A673 (cell line): ENCODE measurements at places on chromosomes 1 and 21.
A peak's percentile ranks its signal among the peaks of the same experiment; 100 is the strongest.

DNA sequence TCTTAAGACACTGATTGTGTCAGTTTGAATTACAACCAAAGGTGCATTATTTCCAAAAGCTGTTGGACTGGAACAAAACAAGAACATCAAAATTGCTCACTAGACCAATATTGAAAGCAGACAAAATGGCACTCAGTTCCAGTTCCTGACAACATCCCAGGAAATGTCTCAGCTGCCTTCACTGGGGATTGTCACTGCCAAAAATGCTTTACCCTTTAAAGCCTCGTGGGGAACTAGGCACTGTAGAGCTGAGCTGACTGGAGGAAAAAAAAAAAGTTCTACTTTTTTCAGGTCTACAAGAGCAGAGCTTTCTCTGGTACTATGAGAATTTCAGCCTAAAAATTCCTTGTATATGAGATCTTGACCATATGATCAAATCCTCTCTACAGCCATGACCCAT is 21.9 kb downstream of the GPR52 start:
- no peak for DNase-seq

- no peak for DNase-seq
These were observed 50.1 kb downstream of the COQ8A start for GRCh38 chr1:226990133-226990716.

- no peak for DNase-seq
These were observed 31.0 kb downstream of the FBXO42 start for GRCh38 chr1:16321176-16321867.

- peak; percentile 67 for DNase-seq
These were observed 548 bp upstream of the CDC20 start for GRCh38 chr1:43358121-43358745.

DNA sequence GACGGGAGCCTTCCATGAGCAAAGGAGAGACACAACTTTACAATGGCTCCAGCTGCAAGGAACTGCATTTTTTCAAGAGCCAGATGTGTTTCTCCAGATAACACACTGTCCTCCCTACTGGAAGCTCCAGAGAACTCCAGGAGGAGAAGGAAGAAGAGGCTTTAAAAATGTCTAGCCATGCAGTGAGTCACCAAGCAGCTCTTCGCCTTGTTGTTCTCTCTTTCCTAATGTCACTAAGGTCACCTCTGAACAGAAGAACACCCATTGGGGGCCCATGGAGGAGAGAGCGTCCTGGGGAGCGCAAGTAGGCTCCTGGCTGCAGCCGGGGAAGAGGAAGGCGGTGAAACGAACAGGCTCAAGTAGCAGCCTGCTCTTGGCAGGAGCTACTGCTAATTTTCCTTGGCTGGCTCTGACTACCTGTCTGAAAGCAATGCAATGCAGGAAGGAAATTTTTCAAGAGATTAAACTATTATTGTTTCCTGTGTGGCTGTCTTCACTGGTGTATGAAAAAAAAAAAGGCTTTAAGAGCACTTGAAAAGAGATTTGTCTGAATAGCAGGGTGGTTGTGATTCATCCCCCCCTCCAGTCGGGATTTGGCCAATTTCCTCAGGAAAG is 321.9 kb downstream of the SETD4 start:
- DNase-seq: peak; percentile 94

DNA sequence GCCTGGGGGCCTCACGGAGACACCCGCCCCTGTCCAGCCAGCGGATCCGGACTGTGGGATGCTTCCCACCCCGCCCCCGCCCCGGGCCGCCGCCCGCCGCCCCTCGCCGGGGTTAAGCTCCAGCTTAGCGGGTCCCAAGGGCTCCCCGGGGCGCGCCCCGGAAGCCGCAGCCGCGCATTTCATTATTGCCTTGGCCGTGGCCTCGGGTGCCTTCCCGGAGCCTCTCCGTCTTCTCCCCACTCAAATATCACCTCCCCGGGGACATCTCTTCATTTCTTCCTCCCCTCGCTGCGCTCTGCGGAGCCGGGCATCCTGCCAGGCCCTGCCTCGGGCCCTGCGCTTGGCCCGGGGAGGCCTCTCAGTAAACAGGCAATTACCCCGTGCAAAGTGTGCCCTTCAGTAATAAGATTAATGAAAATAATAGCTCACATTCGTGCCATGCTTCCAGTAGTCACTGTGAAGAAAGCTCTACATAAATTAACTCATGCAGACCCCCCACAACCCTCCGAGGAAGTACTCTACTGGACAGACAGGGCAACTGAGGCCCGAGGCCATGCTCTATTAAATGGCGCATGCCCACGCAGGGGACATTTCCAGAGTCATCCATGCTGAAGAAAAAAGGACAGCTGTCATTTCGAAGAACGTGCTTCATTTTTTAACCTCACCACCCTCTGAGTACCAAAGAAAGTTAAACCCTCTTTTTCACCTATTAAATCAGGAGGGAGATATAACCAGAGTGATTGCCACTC is 49.9 kb upstream of the LAPTM5 start:
- DNase-seq: peak; percentile 95

GRCh38 chr21:45836268-45836655 is 145.3 kb upstream of the COL6A1 start:
- no peak for DNase-seq

DNA sequence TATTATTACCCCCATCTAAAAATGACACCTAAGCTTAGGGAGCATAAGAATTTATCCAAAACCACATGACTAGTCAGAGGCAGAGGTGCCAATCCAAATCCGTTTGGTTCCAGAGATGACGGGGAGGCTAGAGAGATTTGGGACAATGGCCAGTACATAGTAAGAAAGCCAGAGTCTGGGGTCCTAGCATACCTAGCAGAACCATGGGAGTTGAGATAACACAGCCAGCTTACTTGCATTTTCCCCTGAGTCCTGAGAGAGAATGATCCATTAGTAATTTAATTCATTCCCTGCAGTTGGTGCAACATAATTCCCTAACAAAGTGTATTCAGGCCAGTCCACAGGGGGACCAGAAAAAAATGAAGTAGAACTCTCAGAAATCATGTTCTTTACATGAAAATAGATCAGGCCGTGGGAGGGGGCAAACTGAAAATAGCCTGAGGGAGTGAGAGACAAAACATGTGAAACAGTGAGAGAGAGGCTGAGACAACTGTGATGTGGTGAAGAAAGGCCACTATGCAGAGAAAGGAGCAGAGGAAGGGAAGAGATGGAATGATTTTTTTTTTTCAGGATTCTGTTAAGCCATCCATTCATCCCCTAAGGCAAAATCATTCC is 243.3 kb downstream of the BRINP2 start:
- no peak for DNase-seq

- DNase-seq: no peak
These were observed 578.8 kb downstream of the KCNT2 start for GRCh38 chr1:196029410-196029809.

DNA sequence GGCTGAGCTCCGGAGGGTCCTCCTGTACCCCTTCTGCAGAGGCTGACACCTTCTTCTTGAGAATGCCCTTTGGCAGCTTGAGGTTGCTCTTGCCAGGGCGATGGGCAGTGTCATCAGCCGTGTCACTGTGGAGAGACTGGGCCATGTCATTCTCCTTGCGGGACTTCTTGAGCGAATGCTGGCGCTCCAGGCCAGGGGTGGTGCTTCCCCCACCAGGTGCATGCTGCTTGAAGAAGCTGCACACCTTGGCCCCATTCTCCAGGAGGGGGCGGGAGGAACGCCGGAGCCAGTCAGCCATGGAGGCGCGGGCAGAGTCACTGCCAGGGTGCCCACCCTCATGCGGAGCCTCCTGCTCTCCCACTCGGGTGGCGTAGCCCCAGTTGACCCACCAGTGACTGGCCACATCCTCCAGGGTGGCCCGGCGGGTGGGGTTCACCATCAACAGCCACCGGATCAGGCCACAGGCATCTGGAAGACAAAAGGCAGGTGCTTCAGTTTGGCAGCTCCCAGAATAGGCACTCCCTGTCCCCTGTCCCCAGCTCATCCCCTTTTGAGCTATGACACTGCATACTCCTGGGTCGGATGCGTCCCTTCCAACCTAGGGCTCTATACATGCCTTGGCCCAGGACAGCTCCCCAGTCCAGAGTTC is 17.4 kb downstream of the NUAK2 start:
- DNase-seq: no peak

DNA sequence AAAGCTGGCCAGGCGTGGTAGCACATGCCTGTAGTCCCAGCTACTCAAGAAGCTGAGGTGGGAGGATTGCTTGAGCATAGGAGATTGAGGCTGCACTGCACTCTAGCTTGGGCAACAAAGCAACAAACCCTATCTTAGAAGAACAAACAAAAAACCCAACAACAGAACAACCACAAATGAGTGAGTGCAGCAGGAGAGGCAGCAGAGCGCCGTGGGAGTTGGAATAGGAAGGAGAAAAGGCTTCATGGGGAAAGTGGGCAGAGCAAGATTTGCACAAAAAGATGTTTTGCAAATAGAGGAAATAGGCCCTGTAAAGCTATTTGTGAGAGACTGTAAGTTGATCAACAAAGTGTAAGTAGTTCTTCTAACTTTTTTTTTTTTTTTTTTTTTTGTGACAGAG is 19.6 kb downstream of the SMAP2 start:
- DNase-seq: no peak

GRCh38 chr1:21783679-21784603 is 992 bp upstream of the USP48 start:
- no peak for DNase-seq

DNA sequence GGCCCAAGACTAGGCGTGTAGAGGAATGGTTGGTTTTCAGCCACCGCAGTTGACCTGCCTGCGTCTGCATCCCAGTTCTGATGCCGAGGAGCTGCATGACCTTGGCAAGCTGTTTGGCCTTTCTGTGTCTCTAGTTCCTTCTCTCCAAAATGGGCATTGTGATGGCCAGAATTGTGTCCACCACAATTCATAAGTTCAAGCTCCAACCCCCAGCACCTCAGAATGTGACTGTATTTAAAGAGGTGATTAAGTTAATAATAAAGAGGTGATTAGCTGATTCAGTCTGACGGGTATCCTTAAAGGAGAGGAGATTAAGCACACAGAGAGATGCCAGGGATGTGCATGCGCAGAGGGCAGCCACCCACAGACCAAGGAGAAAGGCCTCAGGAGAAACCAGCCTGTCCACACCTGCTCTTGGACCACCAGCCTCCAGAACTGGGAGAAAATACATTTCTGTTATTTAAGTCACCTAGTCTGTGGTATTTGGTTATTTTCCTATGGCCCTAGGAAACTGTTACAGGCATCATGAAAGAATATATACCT is 28.5 kb downstream of the MAB21L3 start:
- DNase-seq: no peak

DNA sequence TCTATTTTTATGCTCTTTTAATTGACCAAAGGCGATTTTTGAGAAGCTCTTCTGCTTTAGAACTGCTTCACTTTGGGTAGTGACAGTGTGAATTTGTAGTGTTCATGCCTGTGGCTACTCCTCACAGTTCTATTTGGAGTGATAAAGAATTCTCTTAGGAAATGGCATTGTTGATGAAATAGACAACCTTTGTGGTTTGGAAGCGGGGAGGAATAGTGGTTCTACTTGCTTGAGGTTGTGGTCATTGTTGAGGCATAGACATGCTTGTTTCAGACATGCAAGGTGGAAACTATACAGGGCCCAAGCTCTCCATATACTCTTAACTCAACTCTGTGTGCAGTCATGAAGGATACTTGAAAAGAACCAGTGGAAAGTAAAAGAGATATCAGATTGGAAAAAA is 481.1 kb upstream of the NEGR1 start:
- no peak for DNase-seq

DNA sequence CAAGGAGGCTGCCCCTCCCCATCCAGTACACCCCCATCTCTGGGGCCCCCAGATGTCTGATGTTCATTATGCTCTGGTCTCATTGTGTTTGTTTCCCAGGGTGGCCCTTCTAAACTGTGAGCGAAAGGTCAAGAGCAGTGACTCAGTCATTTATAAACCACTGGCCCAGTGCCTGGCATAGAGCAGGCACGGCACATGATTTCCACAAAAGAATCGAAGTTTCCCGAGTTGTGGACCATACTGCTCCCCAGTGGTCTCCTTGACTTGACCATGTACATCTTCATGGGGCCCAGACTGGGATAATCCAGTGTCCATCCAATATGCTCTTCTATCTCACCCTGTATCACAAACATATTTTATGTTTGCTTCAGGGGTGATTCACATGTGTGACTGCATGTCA is 153.3 kb downstream of the NR5A2 start:
- no peak for DNase-seq

- DNase-seq: no peak
These were observed 8.6 kb downstream of the AIM2 start for GRCh38 chr1:159067699-159068621.

GRCh38 chr1:86388777-86389176 is 7.3 kb downstream of the ODF2L start:
- no peak for DNase-seq
